Ascending aorta (tissue), 2 donors: ENCODE measurements at places on chromosomes 7 and 10. TPM values are rescaled to one million over a fixed set of nuclear protein-coding genes. Genes with fewer than 3 reads are reported as not detected.

DNA sequence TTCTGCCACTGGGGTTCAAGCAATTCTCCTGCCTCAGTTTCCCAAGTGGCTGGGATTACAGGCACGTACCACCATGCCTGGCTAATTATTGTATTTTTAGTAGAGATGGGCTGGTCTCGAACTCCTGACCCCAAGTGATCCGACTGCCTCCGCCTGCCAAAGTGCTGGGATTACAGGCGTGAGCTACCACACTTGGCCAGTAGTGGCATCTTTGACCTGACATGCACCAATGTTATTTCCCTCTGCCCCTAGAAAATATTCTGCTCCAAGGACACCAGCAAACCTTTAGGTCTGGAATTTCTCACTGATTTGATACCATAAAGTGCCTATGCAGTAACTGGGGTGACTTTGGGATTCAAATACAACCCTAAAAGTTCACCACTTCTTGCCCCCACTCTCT is 179.4 kb downstream of the ARID5B start:
- H3K4me3 ChIP-seq: no peak overlapping the region
- no peak for DNase-seq
- no peaks in the 10 kb centered on the region for H3K27me3 ChIP-seq
- H3K36me3 ChIP-seq: peaks cover 42% of the 10 kb centered on the region
- peaks cover 24% of the 10 kb centered on the region for H3K4me1 ChIP-seq
- H3K27ac ChIP-seq: peak overlapping the region; percentile 70

- peak within 1 kb of the TSS; percentile 90 for H3K27ac ChIP-seq
- no peaks in the 10 kb centered on the region for H3K27me3 ChIP-seq
- peaks cover 4% of the 10 kb centered on the region for H3K4me1 ChIP-seq
- peak within 1 kb of the TSS; percentile 66 for H3K4me3 ChIP-seq
- DNase-seq: no peak
These were observed at the start of gene IFIT2 for GRCh38 chr10:89301721-89302445. Gene IFIT2, plus strand, starts transcription at chr10:89302046. Its CDS starts 78 bp downstream, at chr10:89302124.

- H3K4me1 ChIP-seq: peaks cover 3% of the 10 kb centered on the region
- H3K36me3 ChIP-seq: no peaks in the 10 kb centered on the region
- H3K4me3 ChIP-seq: no peak overlapping the region
- no peak for DNase-seq
These were observed 48.4 kb upstream of the CYTH3 start for GRCh38 chr7:6320791-6321190.

GRCh38 chr10:118557946-118558345 is 37.5 kb downstream of the PRLHR start:
- H3K4me3 ChIP-seq: no peak overlapping the region
- H3K27me3 ChIP-seq: no peaks in the 10 kb centered on the region
- H3K4me1 ChIP-seq: no peaks in the 10 kb centered on the region
- H3K27ac ChIP-seq: no peak overlapping the region

DNA sequence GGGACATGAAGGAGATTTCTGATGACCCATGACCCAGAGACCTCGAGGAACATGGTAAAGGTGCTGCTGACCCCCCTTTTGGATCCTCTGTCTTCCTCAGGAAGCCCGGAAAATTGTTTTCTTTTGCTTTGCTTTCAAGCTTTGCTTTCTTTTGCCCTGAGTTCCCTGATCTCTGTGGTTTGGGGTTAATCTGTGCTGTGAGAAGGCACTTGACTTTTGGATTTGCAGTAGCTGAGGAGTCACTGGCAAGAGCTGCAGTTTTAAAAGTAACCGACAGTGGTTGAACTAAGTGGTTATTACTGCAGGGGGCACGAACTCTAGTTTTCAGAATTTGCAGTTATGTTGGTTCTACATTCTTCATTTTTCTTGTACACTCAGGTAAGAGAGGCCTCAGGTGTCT is 53.0 kb downstream of the PDZD8 start:
- H3K4me1 ChIP-seq: no peaks in the 10 kb centered on the region
- DNase-seq: no peak
- H3K27ac ChIP-seq: no peak overlapping the region
- no peak overlapping the region for H3K4me3 ChIP-seq
- no peaks in the 10 kb centered on the region for H3K36me3 ChIP-seq
- no peaks in the 10 kb centered on the region for H3K27me3 ChIP-seq

DNA sequence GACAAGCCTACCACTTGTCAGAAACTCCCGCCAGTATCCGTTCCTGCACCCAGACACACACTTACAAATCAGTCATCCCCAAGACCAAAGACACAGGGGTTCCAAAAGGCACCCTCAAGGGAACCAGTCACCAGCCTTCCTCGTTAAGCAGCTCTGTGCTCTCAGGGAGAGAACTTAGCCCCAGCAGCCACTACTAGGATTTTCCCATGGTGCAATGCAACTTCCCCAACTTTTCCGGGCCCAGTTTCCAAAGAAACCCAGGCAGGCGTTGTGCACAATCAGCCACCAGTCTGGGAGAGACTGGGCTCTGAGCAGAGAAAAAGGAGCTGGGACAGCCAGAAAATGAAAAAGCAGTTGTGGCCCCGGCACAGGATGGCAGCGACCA is 1.2 kb downstream of the DLG5 start:
- H3K4me1 ChIP-seq: peaks cover 24% of the 10 kb centered on the region
- H3K27me3 ChIP-seq: no peaks in the 10 kb centered on the region
- peak overlapping the region; percentile 78 for H3K27ac ChIP-seq
- H3K4me3 ChIP-seq: peak overlapping the region; percentile 86
- no peaks in the 10 kb centered on the region for H3K36me3 ChIP-seq

- H3K27ac ChIP-seq: no peak overlapping the region
- no peak overlapping the region for H3K4me3 ChIP-seq
- DNase-seq: no peak
- H3K4me1 ChIP-seq: no peaks in the 10 kb centered on the region
- peaks cover 11% of the 10 kb centered on the region for H3K27me3 ChIP-seq
- no peaks in the 10 kb centered on the region for H3K36me3 ChIP-seq
These were observed 19.2 kb upstream of the GRID1 start for GRCh38 chr10:86385806-86386205.

DNA sequence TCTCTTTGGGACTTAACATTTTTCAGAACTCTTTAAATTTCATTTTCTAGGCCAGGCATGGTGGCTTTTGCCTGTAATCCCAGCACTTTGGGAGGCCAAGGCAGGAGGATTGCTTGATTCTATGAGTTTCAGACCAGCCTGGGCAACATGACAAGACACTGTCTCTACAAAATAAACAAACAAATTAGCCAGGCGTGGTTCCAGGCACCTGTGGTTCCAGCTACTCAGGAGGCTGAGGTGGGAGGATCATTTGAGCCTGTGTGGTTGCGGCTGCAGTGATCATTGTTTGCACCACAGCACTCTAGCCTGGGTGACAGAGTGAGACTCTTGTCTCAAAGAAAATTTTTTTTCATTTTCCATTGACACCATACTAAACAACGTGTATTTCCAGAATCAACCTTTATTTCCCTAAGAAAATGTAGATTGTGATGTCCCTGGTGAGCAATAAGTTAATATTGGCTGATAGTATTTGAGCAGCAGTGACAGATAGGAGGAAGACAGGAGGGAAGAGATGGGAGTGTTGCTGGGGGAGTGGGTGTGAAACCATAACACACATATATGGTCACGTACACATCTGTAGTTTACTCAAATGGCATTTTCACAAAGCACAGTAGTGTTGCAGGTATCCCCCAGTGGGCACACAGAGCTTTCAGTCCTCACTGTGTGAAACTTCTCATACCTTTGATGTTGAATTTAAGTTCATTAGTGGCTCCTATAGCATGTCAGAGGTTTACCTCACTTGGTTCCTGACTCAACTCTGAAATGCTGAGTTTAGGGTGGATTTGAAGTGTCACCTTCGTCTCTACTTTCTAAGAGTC is 205.6 kb downstream of the AUTS2 start:
- H3K4me1 ChIP-seq: no peaks in the 10 kb centered on the region
- H3K27me3 ChIP-seq: no peaks in the 10 kb centered on the region
- H3K36me3 ChIP-seq: no peaks in the 10 kb centered on the region
- H3K4me3 ChIP-seq: no peak overlapping the region
- DNase-seq: no peak
- no peak overlapping the region for H3K27ac ChIP-seq

GRCh38 chr7:101867265-101867664 is 49.8 kb downstream of the CUX1 start:
- peaks cover 7% of the 10 kb centered on the region for H3K4me1 ChIP-seq
- H3K36me3 ChIP-seq: no peaks in the 10 kb centered on the region
- no peak for DNase-seq
- no peak overlapping the region for H3K27ac ChIP-seq

GRCh38 chr10:101073631-101074030 is 11.8 kb downstream of the KAZALD1 start:
- H3K4me1 ChIP-seq: no peaks in the 10 kb centered on the region
- no peaks in the 10 kb centered on the region for H3K27me3 ChIP-seq
- no peak for DNase-seq
- H3K36me3 ChIP-seq: no peaks in the 10 kb centered on the region
- no peak overlapping the region for H3K27ac ChIP-seq

DNA sequence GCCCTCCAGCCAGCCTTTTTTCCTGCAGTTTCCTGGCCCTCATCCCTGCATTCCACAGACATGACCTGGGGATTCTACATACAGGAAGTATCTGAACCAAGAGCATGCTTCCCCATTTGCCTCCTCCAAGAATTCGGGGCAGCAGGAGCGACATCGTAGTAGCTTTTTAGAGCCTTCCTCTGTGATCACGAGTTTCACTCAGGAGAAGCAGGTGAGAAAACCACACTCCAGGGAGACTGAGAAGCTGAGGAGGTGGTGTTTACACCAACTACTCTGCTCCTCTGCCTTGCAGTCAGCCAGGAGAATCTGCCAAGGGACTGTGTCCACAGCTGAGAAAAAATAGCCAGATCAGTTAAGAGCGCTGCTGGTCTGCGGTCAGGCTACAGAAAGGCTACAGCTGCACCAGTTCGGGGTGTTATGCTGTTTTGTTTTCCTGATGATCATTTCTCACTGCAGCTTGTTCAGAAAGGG is 54.1 kb downstream of the HSPA12A start:
- peak overlapping the region; percentile 34 for H3K4me3 ChIP-seq
- peak overlapping the region; percentile 31 for H3K27ac ChIP-seq
- no peaks in the 10 kb centered on the region for H3K27me3 ChIP-seq
- DNase-seq: no peak

DNA sequence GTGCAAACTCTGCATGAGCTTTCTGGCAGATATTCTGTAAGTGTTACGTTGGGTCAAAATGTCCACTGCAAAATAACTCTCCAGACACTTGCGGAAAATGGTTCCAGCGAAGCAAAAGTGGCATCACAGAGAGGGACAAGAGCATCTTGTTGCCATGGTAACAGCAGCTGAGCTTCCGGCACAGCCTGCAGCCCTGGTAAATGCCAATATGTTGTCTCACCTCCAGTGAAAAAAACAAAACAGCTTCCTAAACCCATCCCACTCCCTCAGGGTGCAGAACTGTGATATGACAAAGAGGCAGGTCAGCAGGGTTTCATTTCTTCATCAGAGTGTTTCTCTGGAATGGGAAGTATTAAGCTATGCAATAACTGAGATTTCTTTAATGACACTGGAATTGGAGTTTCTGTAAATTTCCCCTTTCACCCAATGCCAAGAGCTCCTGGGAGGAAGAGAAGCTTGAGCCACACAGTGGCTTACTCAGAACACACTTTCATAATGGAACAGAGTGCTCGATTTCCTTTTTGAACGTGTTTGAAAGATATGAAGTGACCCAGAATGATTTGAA is 65.6 kb downstream of the FOXI2 start:
- H3K27me3 ChIP-seq: no peaks in the 10 kb centered on the region
- DNase-seq: no peak
- H3K27ac ChIP-seq: no peak overlapping the region

NPVF gene
- not detected for total RNA-seq
